Smooth muscle cell of the brain vasculature (primary cell): ENCODE measurements at places on chromosomes 7 and 10.
A peak's percentile ranks its signal among the peaks of the same experiment; 100 is the strongest.

GRCh38 chr7:96440328-96440727 lies 118.4 kb upstream of the SLC25A13 start:
- no peak for DNase-seq

DNA sequence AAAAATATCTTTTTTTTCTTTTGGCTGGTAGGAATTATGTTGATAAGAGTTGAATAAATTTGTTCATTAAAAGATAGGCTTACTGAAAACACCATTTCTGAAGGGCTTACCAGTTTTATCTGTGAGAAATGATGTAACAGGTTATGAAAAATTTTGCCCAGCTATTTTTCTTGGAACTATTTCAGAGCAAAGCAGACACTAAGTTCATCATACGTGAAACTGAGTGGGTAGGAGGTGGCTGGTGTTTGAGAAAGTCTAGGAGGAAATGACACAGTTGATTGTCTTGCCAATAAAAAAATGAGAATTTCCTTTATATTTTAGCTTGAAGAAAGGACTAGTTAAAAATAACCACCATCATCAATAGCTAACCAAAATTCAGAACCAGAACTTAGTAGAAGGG lies 6.2 kb upstream of the MRC1 start:
- no peak for DNase-seq

DNA sequence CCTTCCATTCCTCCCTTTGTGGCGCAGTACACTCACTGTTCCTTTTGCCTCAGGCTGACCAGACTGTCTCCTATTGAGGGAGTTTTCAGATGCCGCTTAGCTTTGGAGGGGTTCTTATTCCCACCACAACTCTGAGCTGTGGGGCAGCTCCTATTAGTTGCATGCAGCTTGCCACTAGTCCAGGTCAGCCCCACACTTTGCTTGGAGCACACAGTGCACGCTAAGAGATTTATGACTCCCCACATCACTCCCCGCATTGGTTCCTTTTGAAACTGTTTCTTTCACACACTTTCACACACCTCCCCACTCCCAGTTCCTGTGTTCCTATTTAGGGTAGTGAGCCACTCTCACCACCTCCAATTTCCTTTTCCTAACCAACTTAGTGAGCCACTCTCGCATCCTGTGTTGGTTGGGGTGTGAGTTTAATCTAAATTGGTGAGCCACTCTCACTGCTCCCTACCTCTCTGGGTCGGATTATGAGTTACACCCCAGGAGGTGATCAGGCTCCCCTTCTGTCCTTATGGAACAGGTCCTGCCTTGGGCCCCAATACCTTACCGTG lies 10.4 kb upstream of the ZNF485 start:
- DNase-seq = no peak

- no peak for DNase-seq
Observed at GRCh38 chr7:135166338-135166990, 4.0 kb downstream of the CYREN start.

GRCh38 chr10:11604865-11605650 lies 6.4 kb downstream of the USP6NL start:
- DNase-seq = no peak

GRCh38 chr10:4623200-4623599 lies 202.8 kb upstream of the AKR1E2 start:
- DNase-seq = no peak

GRCh38 chr7:102064361-102065025 lies 222.2 kb upstream of the SH2B2 start:
- no peak for DNase-seq

- peak; percentile 33 for DNase-seq
Observed at GRCh38 chr7:2114052-2114451, 118.7 kb downstream of the MAD1L1 start.
